ENCODE measurements at places on chromosomes 5 and 9.

GRCh38 chr5:148416921-148417320, 33.2 kb downstream of the FBXO38 start:
- DNase-seq, result no peak

- DNase-seq, result no peak
Observed at GRCh38 chr9:93357649-93358048, 93.8 kb upstream of the FAM120A start.

DNA sequence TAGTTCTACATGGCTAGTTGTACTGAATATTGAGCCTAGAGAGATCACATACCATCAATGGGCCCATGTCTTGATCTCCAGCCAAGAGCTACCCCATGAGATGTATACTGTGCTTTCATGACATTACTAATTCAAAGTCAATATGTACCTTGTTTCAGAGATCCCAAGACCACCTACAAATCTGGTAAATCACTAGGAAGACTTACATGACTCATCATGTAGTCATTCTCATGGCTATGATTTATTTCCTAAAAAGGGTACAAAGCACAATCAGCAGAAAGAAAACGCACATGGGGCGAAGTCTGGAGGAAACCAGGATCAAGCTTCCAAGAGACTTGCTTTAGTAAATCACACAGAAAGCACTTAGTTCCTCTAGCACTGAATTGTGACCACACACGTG, 103.0 kb downstream of the PCSK5 start:
- no peak for DNase-seq

DNA sequence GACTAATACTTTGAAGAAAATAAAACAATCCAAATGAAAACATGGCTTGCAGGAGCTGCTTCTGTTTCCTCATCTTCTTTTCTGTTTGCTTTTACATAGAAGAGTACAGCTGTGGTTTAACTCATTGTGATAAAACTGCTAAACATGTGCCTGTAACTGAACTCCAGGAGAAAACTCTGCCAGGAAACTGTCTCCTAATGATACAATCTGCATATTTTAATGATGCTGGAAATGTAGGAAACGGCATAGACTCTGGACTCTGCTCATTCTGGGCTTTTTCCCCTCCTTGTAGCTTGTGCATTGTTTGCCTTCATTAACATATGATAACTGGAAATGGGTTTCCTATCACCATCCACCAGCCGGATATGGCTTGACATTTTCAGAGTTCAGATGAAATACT, 813.3 kb upstream of the WWC1 start:
- no peak for DNase-seq

GRCh38 chr9:134369416-134370212, 43.4 kb downstream of the RXRA start:
- no peak for DNase-seq

- peak; percentile 35 for DNase-seq
Observed at GRCh38 chr9:111975709-111976108, 79.1 kb downstream of the UGCG start.

DNA sequence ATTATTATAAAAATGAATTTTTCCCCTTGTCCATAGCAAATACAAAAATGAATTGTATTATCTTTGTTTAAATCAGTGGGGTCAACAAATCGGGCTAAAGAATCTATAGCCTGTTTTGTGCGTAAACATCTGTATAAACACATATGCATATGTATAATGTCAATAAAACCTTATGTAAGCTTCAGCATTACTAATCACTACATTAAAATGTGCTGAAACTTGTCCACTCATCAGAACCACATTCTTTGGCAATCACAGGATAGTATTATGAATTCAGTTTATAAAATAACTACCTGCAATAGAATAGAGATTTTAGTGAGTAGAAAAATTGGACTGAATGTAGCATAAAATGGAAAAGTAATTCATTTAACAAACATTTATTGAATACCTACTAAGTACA, 30.6 kb downstream of the RGMB start:
- no peak for DNase-seq
